ENCODE measurements at places on chromosomes 11 and 22. TPM values are rescaled to one million over a fixed set of nuclear protein-coding genes. Genes with fewer than 3 reads are reported as not detected.

GRCh38 chr22:32802237-32802765 is 796 bp downstream of the TIMP3 start:
- peak overlapping the region; percentile 94 for H3K4me3 ChIP-seq
- no peaks in the 10 kb centered on the region for H3K36me3 ChIP-seq
- peaks cover 39% of the 10 kb centered on the region for H3K27me3 ChIP-seq

GRCh38 chr11:99865951-99866350 is 821.1 kb upstream of the ARHGAP42 start:
- H3K4me3 ChIP-seq, result no peak overlapping the region
- DNase-seq, result no peak
- H3K27ac ChIP-seq, result no peak overlapping the region
- H3K27me3 ChIP-seq, result no peaks in the 10 kb centered on the region
- no peaks in the 10 kb centered on the region for H3K36me3 ChIP-seq

The DEUP1 gene
- total RNA-seq, result 0.70 TPM

The HBG2 gene
- total RNA-seq, result not detected

GRCh38 chr22:41078931-41079330 is 13.5 kb upstream of the EP300 start:
- no peak overlapping the region for H3K4me3 ChIP-seq
- no peaks in the 10 kb centered on the region for H3K4me1 ChIP-seq
- no peaks in the 10 kb centered on the region for H3K36me3 ChIP-seq
- H3K27ac ChIP-seq, result no peak overlapping the region
- no peak for DNase-seq
- no peaks in the 10 kb centered on the region for H3K27me3 ChIP-seq

DNA sequence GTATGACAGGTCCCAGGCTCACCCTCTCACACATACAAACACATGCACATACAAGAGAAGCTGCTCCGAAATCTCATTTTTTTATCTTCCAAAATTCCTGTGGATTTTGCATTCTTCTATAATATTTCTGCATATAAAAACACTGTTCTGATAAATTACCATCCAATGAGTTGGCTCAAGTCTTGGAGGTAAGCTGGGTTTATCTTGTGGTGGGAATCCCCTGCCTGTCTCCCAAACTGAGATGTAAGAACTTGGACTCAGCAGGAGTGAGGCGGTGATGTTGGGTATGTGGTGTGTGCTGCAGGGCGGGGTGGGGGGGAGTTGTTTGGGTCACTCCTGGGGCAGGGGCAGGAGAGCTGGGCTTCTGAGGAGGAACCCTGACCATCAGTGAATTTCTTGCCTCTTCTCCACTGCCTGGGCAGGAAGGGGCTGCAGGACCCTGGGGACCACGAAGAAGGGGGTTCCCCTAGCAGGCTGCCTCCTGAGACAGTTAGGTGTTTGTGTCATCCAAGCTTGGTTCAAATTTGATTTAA is 6.8 kb upstream of the P2RY6 start:
- no peak overlapping the region for H3K4me3 ChIP-seq
- peaks cover 8% of the 10 kb centered on the region for H3K4me1 ChIP-seq
- no peak for DNase-seq

- H3K36me3 ChIP-seq, result no peaks in the 10 kb centered on the region
- H3K27me3 ChIP-seq, result no peaks in the 10 kb centered on the region
- H3K4me1 ChIP-seq, result peaks cover 36% of the 10 kb centered on the region
Measured at GRCh38 chr11:86930957-86931547, 24.1 kb downstream of the FZD4 start.

DNA sequence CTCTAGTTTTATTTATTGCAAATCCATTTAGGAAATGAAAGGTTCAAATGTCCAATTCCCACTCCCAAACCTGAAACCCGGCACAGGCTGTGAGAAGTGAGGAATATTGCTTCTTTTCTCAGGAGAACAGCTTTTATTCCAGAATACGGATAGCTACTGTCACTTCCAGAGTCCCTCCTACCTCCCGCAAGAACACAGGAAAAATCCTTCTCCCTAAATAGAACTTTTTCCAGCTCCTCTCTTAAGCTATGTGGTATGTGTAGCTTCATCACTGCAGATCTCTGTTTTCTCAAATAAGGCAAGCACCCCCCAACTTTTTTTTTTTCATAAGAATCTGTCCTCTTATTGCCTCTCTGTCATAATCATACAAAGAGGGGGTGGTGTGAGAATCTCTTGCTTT is 126.8 kb downstream of the LARGE1 start:
- peaks cover 14% of the 10 kb centered on the region for H3K36me3 ChIP-seq
- DNase-seq, result no peak
- no peaks in the 10 kb centered on the region for H3K27me3 ChIP-seq
- H3K4me1 ChIP-seq, result peaks cover 6% of the 10 kb centered on the region
- no peak overlapping the region for H3K4me3 ChIP-seq

- H3K4me3 ChIP-seq, result no peak overlapping the region
- no peaks in the 10 kb centered on the region for H3K36me3 ChIP-seq
- H3K27me3 ChIP-seq, result peaks cover 53% of the 10 kb centered on the region
- DNase-seq, result no peak
- no peaks in the 10 kb centered on the region for H3K4me1 ChIP-seq
Measured at GRCh38 chr11:66454247-66454646, 12.5 kb upstream of the PELI3 start.

The OR8D4 gene
- total RNA-seq, result not detected

- H3K4me3 ChIP-seq, result no peak overlapping the region
- no peaks in the 10 kb centered on the region for H3K27me3 ChIP-seq
- H3K27ac ChIP-seq, result no peak overlapping the region
- H3K36me3 ChIP-seq, result no peaks in the 10 kb centered on the region
- no peak for DNase-seq
- no peaks in the 10 kb centered on the region for H3K4me1 ChIP-seq
Measured at GRCh38 chr11:16956538-16957153, 57.6 kb downstream of the PLEKHA7 start.

GRCh38 chr11:27022659-27023251 is 17.9 kb upstream of the BBOX1 start:
- H3K36me3 ChIP-seq, result no peaks in the 10 kb centered on the region
- peaks cover 5% of the 10 kb centered on the region for H3K4me1 ChIP-seq
- H3K27ac ChIP-seq, result no peak overlapping the region
- no peak overlapping the region for H3K4me3 ChIP-seq

DNA sequence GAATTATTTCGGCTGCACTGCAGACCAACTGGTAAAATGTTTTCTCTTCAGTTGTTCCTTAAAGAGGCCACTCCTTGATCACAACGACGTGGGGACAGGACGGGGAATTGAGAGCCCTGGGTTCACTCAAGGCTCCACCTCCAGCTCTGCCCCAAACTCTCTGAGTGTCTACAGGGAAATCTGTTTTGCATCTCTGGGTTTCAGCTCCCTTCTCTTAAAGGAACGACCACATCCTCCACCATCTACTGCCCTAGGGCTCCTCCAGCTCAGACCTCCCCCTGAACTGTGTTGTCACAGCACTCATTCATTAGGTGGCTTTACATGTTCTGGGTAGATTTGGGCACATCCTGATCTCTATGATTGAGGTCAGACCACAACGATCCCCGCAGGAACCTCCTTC is 5.1 kb upstream of the PPFIA1 start:
- H3K4me1 ChIP-seq, result peaks cover 4% of the 10 kb centered on the region
- H3K27ac ChIP-seq, result no peak overlapping the region
- DNase-seq, result no peak
- H3K36me3 ChIP-seq, result no peaks in the 10 kb centered on the region
- no peak overlapping the region for H3K4me3 ChIP-seq

The IL17REL gene
- 0.07 TPM for total RNA-seq

DNA sequence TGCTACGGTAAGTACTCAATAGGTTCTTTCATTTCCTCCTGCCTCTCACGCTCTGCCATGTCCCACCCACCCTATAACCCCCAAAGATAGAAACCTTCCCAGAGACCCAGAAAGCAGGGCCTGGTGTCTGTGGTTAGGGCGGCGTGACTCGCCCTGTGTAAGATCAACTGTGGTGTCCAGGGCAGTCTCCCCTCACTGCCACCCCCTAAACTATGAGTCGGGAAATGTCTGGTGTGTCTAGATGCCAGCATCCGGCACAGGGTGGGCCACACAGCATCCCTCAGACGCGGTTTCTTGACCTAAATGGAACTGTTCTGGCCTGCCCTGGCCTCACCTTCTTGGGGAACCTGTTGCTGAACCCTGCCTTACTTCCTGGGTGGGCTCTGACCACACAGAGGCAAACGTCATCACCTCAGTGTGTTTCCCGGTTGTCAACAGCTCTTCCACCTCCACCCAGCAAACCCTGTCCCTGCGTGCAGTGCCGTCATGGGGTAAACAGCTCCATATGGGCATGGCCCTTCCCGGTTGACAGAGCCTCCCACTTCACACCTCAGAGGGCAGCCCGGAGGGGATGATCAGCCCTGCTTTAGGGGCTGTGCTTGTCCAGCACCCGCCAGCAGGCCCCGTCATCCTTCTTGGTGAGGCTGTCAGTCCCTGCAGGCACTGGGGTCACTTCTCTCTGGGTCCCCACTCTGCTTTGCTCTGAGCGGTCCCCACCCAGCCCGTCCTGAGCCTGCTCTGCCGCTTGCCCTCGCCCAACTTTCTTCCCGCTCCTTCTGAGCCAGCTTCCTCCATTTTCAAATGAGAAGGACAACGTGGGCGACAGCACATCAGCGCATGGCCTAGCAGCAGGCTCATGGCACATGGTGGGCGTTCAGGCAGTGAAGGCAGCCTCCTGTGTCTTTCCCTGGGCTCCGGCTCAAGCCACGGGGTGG is 6.0 kb downstream of the WNT11 start:
- no peak overlapping the region for H3K4me3 ChIP-seq
- no peaks in the 10 kb centered on the region for H3K36me3 ChIP-seq
- H3K4me1 ChIP-seq, result peaks cover under 1% of the 10 kb centered on the region
- DNase-seq, result no peak
- H3K27ac ChIP-seq, result peak overlapping the region; percentile 35

DNA sequence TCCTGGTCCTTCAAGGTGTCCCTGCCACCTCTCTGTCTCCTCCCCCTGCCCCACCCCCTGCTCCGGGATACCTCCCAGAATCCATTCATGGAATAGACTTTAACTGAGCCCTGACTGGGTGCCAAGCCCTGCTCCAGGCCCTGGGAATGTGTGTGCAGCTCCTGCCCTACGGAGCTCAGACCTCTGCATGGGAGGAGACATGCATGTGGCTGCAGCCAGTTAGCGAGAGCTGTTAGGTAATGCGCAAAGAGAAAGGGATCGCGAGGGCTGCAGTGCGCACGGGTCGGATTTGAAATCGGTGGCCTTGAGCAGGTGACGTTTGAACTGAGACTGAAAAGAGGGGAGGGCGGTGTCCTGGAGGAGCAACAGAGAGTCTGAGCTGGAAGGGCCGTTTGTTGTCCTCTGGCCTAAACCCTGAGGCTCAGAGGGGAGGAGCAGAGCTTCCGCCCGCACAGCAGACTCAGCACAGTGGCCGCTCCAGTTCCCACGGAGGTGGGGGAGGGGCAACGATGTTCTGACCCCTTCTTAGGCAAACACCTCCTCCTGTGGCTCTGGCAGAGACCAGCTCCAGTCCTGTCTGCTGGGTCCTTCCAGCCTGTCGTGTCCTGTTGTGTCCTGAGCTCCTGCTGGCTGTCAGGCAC is 19.8 kb upstream of the LRRC10B start:
- peak; percentile 60 for DNase-seq
- H3K36me3 ChIP-seq, result no peaks in the 10 kb centered on the region
- H3K4me1 ChIP-seq, result peaks cover 48% of the 10 kb centered on the region
- peak overlapping the region; percentile 84 for H3K27ac ChIP-seq
- H3K4me3 ChIP-seq, result peak overlapping the region; percentile 55

DNA sequence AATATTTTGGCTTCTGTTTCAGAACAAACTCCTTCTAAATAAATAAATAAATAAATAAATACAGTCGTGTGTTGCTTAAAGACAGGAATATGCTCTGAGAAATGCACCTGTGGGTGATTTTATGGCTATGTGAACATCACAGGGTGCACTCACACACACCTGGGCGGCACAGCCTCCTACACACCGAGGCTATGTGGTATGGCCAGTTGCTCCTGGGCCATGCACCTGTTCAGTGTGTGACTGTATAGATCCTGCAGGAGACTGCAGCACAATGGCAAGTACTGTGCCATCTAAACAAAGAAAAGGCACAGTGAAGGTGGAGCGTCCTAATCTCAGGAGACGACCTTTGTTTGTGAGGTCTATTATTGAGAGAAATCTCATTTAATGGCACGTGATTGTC is 1281.1 kb downstream of the TBC1D22A start:
- no peak overlapping the region for H3K27ac ChIP-seq
- no peaks in the 10 kb centered on the region for H3K4me1 ChIP-seq
- H3K27me3 ChIP-seq, result peaks cover 13% of the 10 kb centered on the region
- DNase-seq, result no peak
- no peaks in the 10 kb centered on the region for H3K36me3 ChIP-seq

The TSSK2 gene
- total RNA-seq, result not detected

DNA sequence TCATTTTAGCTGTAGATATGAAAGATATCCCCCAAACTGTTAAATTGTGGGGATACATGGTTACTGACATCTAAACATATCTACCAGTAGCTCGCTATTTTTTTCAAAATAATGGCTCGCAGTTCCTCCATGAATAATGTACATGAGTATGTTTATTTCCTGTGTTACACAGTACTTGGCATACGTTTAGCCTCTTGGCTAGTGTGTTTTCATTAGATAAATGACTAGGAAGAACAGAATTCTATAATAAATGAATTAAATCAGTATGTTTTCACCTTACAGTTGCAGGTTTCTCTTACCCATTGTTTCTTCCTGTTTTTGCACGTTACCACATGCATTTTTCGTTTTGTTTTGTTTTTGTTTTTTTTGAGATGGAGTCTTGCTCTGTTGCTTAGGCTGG is 21.8 kb downstream of the RNF169 start:
- H3K36me3 ChIP-seq, result no peaks in the 10 kb centered on the region
- DNase-seq, result no peak
- no peak overlapping the region for H3K27ac ChIP-seq
- H3K4me3 ChIP-seq, result no peak overlapping the region
- no peaks in the 10 kb centered on the region for H3K27me3 ChIP-seq

GRCh38 chr22:38645430-38645829 is 10.8 kb downstream of the FAM227A start:
- no peak overlapping the region for H3K27ac ChIP-seq
- no peak overlapping the region for H3K4me3 ChIP-seq
- no peaks in the 10 kb centered on the region for H3K27me3 ChIP-seq
- DNase-seq, result no peak
- H3K4me1 ChIP-seq, result no peaks in the 10 kb centered on the region

DNA sequence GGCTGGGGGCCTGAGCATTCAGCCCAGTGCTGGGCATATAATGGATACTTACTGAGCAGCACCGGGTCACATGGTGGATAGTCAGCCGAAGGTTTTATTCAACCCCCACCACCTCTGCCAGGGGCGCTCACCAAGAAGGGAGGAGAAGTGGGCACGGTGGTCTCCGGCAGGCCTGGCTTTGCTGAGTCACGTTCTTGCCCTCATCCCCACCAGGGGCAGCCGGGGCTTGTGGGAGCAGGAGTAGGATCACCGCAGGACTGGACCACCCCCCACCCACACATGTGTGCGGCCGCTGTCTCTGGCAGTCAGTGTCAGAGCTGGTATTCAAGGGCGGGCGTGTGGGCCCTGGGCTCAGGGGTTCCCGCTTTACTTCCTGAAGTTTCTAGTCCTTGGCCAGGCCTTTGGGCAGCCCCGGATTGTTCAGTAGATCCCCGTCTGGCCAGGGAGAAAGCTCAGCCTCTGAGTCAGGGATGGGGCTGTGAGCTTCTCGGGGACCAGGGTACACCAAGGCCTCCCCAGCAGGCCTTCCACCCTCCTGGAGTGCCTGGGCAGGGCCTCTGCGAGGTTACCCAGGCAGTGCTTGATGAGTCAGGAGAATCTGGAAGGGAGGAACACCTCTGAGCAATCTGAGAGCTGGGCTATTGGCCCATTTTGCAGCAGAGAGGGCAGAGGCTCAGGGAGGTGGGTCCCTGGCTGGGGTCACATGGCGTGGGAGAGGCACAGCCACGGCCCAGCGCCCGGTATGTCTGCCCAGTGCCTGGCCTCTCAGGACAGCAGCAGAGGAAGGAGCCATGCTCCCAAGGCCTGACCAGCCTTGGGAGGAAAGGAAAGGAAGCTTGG is 60.6 kb downstream of the RTL6 start:
- no peaks in the 10 kb centered on the region for H3K27me3 ChIP-seq
- no peaks in the 10 kb centered on the region for H3K36me3 ChIP-seq
- DNase-seq, result no peak
- H3K27ac ChIP-seq, result no peak overlapping the region
- H3K4me3 ChIP-seq, result no peak overlapping the region
